DND-41 (cell line): ENCODE measurements at places on chromosomes 11 and 22.

DNA sequence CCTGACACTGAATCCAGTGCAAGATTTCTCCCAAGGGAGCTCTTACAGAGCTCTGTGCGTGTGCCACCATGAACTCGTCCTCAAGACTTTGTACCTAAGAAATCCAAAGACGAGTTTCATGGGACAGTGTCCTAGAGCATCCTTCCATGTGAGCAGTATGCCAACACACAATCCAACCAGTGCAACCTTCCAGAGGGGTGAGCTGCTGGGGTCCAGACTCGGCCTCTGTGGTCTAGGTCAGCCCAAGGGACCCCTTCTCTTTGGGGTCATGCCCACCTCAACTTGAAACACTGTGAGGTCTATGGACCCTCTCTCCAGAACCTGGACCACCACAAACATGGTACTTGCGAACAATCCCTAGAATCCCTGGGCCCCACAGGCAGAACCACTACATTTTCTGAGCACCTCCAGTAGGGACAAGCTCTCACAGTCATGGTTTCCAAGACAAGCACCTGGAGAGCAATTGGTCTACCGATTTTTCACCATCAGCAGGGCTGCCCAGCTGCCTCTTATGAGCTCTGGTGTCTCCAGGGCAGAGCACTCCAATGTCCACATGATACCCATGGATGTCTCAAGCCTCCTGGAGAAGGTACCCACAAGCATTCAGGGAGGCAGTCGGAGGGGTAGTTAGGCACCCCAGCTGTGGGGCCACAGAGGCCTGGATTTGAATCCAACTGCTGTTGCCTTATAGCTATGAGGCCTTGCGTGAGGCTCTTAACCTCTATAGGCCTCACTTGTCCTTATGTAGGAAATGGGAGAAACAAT lies 7.7 kb downstream of the CHST1 start:
- H3K27me3 ChIP-seq, result no peaks in the 10 kb centered on the region
- DNase-seq, result no peak
- H3K27ac ChIP-seq, result no peak overlapping the region
- peaks cover 5% of the 10 kb centered on the region; the same call in 1 of the 2 replicates for H3K36me3 ChIP-seq

- H3K4me1 ChIP-seq, result no peaks in the 10 kb centered on the region
- H3K4me3 ChIP-seq, result no peak overlapping the region
- H3K27me3 ChIP-seq, result no peaks in the 10 kb centered on the region
- H3K27ac ChIP-seq, result no peak overlapping the region
Observed at GRCh38 chr11:73939096-73939495, 11.7 kb upstream of the DNAJB13 start.

DNA sequence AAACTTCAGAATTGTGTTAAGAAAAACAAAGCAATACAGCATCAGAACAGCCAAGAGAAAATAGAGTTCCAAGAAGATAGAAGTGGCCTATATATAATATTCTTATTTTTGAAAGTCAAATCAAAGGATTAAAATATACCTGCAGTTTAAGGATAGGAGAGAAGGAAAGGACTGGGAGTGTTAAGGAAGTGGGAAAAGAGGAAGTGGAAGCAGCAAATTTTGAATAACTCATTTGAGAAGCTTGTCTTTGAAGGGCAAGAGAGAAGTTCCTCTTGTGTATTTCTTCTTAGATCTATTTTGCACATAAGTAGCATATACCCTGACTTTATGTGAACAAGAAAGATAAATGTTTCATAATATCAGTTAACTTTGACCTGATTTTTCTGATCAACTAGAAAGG lies 62.6 kb upstream of the SLC17A6 start:
- H3K4me1 ChIP-seq, result no peaks in the 10 kb centered on the region
- H3K36me3 ChIP-seq, result no peaks in the 10 kb centered on the region
- H3K27ac ChIP-seq, result no peak overlapping the region
- DNase-seq, result no peak

- no peak overlapping the region for H3K27ac ChIP-seq
- peak; percentile 24 for DNase-seq
- H3K27me3 ChIP-seq, result no peaks in the 10 kb centered on the region
Observed at GRCh38 chr11:14386895-14387480, 28.0 kb upstream of the RRAS2 start.

DNA sequence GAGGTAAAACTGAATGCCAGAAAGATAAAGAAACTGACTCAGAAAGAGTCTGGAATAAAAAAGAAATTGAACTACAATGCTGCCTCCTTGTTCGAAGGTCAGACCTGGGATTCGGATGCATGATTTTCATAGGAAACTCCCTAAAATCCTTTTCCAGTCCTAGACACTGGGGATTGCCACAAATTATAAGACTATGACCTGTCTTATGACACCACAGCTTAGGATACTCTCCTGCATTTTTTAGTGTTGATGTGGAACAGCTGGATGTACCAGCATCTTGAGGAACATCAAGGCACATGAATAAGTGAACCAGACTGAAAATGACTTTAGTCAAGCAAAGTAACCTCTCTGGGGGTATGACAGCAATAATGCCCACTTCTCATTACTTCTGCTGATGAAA lies 9.0 kb downstream of the KIRREL3 start:
- peaks cover 54% of the 10 kb centered on the region for H3K27me3 ChIP-seq
- H3K4me1 ChIP-seq, result no peaks in the 10 kb centered on the region
- no peaks in the 10 kb centered on the region for H3K36me3 ChIP-seq
- DNase-seq, result no peak

- DNase-seq, result no peak
- H3K4me3 ChIP-seq, result no peak overlapping the region
- no peaks in the 10 kb centered on the region for H3K4me1 ChIP-seq
- H3K27ac ChIP-seq, result no peak overlapping the region
Observed at GRCh38 chr11:100574894-100575769, 112.0 kb upstream of the ARHGAP42 start.

DNA sequence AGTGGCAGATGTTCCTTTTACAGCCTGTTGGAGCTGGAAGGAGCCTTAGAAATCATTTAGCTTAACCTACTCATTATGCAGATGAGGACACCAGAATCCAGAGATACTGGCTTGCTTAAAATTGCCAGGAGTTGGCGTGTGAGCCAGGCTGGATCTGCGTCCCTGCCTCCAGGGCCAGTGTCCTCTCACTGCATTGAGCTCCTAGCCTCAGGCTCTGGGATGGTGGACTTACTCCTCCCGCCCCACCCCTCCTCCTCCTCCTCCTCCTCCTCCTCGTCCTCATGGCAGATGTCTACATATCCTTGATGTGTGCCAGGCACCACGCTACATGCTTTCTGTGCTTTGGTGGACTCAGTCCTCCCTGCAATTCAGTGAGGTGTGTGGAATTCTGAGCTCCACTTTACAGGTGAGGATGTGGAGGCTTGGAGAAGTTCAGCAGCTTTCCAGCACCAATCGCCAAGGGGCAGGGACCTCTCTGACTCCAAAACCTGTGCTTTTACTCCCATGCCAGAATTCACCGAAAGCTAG lies 24.1 kb downstream of the ADAMTS15 start:
- no peaks in the 10 kb centered on the region for H3K36me3 ChIP-seq
- no peaks in the 10 kb centered on the region for H3K27me3 ChIP-seq
- DNase-seq, result no peak
- no peaks in the 10 kb centered on the region for H3K4me1 ChIP-seq
- no peak overlapping the region for H3K4me3 ChIP-seq

DNA sequence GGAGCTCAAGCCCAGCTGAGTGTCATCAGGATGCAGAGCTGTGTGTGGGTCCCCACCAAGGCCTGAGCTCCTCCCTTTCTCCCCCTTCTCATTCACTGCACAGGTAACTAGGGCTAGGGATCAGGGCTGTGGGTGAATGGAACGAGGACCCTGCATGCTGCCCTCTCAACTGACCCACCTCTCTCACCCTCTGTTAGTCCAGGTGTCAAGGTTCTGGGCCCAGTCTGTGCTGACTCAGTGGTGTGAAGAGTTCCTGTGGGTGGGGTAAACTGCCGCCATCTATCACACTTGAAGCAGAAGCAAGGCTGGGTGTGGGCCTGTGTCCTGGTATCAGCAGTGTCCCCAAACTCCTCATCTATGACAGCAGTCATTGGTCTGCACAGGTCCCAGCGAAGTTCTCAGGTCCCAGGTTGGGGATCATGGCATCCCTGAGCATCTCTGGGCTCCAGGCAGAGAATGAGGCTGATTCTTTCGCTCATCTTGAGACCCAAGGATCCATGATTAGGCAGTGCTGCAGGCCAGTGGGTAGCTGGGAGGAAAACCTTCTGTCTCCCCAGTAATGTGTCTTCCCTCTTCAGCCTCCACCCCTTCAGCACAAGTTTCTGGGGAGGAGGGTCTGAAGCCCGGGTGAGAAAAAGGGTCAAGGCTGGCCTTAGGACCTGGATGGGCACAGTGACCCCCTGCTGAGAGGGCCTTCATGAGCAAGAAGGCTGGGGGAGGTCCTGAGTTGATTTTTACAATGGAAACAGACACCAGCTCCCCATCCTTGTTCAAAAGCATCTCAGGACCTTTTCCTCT lies 109.8 kb downstream of the ZNF280B start:
- no peak for DNase-seq
- no peaks in the 10 kb centered on the region for H3K36me3 ChIP-seq

- H3K27ac ChIP-seq, result no peak overlapping the region
- H3K4me1 ChIP-seq, result no peaks in the 10 kb centered on the region
- no peaks in the 10 kb centered on the region for H3K36me3 ChIP-seq
- DNase-seq, result no peak
Observed at GRCh38 chr11:86941077-86941870, 13.9 kb downstream of the FZD4 start.

DNA sequence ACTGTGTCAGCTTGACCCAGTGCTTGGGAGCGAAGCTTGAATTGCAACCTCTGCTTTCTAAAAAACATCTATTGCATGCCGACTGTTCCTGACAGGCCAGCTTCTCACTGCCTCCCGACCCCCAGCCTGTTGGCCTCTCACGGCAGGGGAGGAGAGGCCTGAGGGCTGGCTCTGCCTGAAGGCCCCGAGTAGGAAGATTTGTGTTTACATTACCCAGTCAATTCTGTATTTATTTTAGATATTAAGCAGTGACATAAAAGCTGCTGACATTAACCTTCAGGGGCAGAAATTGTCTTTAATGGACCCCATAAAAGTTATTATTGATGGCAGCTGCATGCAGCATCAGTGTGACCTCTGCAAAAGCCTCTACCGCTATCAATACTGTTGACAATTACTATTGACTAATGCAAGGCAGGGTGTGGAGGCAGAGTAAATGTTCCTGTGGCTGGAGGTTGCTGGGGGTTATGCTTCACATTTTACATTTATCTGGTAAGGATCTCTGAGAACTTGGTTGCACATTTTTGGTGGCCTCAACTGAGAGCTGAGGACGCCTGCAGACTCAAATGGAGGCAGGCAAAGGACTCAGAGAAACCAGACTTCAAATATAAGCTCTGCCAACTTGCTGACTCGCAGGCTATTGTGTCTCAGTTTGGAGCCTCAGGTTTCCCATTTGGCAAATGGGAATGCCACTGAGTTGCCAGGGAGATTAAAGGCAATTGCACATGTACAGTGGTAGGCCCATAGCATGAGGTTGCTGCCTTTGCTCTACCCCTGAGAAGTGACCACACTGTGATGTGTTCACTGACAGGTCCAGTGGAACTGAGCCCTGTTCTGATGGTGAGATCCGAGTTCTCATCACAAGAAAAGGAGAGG lies 380.5 kb downstream of the TENM4 start:
- DNase-seq, result no peak
- no peaks in the 10 kb centered on the region for H3K36me3 ChIP-seq
- H3K27ac ChIP-seq, result no peak overlapping the region
- H3K4me3 ChIP-seq, result no peak overlapping the region
- H3K27me3 ChIP-seq, result peaks cover 12% of the 10 kb centered on the region

DNA sequence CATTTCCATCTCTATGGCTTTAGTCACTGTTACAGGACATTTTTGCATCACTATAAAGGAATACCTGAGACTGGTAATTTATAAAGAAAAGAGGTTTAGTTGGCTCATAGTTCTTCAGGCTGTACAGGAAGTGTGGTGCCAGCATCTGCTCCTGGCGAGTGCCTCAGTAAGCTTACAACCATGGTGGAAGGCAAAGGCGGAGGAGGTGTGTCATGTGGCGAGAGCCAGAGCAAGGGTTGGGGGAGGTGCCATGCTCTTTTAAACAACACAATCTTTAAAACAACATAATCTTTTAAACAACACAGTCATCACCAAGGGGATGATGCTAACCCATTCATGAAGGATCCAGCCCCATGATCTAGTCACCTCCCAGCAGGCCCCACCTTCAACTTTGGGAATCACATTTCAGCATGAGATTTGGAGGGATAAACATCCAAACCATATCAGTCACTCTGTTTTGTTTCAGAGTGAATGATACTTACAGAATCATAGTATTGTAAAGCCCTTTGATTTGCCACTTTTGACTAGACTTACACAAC lies 103.3 kb downstream of the PDE3B start:
- H3K27ac ChIP-seq, result no peak overlapping the region
- H3K27me3 ChIP-seq, result no peaks in the 10 kb centered on the region
- H3K36me3 ChIP-seq, result no peaks in the 10 kb centered on the region
- peak; percentile 19 for DNase-seq
- no peak overlapping the region for H3K4me3 ChIP-seq
- H3K4me1 ChIP-seq, result peaks cover 11% of the 10 kb centered on the region

- no peak overlapping the region for H3K27ac ChIP-seq
- H3K4me3 ChIP-seq, result no peak overlapping the region
- no peaks in the 10 kb centered on the region for H3K4me1 ChIP-seq
- no peak for DNase-seq
- no peaks in the 10 kb centered on the region for H3K27me3 ChIP-seq
- no peaks in the 10 kb centered on the region for H3K36me3 ChIP-seq
Observed at GRCh38 chr11:97118614-97119200, 728.9 kb downstream of the JRKL start.

DNA sequence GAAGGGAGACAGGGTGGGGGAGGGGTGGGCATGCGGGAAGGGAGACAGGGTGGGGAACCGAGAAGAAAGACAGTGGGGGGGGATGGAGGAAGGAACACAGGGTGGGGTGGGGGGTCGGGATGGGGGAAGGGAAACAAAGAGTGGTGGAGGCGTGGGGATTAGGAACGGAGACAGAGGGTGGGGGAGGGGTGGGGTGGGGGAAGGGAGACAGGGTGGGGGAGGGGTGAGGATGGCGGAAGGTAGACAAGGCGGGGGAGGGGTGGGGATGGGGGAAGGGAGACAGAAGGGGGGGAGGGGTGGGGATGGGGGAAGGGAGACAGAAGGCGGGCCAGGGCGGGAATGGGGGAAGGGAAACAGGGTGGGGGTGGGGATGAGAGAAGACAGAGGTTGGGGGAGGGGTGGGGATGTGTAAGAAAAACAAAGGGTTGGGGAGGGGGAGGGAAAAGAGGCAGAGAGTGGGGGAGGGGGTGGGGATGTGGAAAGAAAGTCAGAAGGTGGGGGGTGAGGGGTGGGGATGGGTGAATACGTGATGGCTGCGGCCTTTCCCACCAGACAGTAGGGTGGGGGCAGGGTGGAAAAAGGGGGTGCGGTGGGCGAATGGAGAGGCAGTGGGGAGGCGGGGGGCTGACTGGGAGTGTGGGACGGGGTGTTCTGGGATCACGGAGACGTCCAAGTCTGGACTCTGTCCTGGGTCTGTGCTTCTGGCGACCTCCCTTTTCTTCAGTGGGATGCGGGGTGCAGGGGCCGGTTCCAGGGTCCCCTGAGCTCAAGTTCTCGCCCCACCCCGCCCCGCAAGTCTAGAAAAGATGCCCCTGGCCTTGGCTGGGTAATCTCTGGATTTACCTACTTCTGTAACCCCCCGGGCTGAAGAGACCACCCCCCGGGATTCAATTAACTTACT lies 744 bp downstream of the PRAME start:
- no peaks in the 10 kb centered on the region for H3K36me3 ChIP-seq
- H3K27me3 ChIP-seq, result no peaks in the 10 kb centered on the region
- H3K27ac ChIP-seq, result no peak overlapping the region
- DNase-seq, result no peak
- no peak overlapping the region for H3K4me3 ChIP-seq
- H3K4me1 ChIP-seq, result peaks cover 10% of the 10 kb centered on the region; the same call in 1 of the 2 replicates

- H3K36me3 ChIP-seq, result no peaks in the 10 kb centered on the region
- H3K4me3 ChIP-seq, result no peak overlapping the region
- no peak overlapping the region for H3K27ac ChIP-seq
- H3K4me1 ChIP-seq, result no peaks in the 10 kb centered on the region
- no peak for DNase-seq
- H3K27me3 ChIP-seq, result peaks cover 4% of the 10 kb centered on the region
Observed at GRCh38 chr11:2792381-2793250, 92.8 kb upstream of the KCNQ1OT1 start.
